ACHN (cell line): ENCODE measurements at places on chromosomes 5 and 9.

DNA sequence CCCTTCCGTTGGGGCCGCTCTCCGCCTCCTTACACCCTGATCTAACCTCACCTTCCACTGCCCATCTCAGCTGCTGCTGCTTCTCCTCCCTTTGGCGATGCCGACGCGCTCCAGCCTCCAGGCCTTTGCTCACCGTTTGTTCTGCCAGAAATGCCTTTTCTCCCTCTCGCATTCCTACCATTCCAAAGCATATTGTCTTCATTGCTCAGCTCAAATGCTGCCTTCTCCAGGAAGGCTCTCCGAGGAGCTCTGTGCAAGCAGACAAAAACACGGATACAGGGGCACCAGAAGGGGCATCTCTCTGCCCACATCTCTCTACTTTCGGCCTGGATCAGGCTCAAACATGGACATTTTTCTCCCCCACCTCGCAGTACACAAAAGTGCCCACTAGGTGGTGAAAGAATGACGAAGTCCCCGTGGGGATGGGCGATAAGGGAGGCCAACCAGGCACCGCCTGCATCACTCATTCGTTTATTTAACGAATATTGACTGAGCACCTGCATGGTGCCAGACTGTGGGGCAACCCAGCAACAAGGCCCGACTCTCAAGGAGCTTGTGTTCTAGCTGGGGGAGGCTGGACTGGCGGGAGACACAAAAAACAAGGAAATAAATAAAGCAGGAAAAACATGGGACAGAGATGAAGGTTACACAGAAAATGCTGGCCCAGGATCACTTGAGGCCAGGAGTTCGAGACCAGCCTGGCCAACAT is 7.3 kb upstream of the GRHPR start:
- DNase-seq, result peak; percentile 84

- DNase-seq, result no peak
These were observed 141.7 kb downstream of the ARSB start for GRCh38 chr5:78843436-78843835.

DNA sequence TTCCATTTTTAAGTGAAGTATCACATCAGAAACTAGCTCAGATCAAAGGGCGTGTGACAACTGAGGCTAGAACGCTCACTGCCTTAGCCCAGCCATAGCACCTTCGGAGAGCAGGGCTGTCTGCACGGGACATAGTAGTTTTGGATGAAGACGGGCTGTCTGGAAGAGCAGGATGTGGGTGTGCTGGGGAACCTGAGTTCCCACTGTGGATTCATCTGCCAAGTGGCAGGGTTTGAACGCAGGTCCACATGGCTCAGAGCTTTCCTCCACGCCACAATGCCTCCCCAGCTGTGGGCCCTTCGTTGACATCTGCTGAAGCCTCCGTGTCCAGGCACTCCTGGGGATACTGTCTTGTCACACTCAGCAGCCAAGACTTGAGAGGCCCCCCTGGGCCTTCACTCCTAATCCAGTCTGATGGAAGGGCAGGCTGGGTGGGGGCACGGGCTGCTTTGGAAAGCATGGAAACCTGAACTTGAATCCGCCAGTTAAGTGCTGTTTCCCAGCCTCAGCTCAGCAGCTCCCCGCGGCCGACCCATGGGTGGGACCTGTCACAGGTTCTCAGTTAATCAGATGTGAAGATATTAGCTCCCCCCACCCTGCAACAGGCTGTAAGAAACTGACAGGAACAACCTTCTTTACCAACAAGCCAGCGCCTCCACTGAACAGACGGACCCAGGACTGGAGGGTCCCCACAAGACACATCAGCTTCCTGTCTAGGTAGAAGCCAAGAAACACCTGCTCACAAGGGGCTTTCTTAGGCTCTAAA is 228.1 kb downstream of the FANCC start:
- no peak for DNase-seq

GRCh38 chr5:135650081-135650480 is 71.3 kb upstream of the CXCL14 start:
- no peak for DNase-seq

DNA sequence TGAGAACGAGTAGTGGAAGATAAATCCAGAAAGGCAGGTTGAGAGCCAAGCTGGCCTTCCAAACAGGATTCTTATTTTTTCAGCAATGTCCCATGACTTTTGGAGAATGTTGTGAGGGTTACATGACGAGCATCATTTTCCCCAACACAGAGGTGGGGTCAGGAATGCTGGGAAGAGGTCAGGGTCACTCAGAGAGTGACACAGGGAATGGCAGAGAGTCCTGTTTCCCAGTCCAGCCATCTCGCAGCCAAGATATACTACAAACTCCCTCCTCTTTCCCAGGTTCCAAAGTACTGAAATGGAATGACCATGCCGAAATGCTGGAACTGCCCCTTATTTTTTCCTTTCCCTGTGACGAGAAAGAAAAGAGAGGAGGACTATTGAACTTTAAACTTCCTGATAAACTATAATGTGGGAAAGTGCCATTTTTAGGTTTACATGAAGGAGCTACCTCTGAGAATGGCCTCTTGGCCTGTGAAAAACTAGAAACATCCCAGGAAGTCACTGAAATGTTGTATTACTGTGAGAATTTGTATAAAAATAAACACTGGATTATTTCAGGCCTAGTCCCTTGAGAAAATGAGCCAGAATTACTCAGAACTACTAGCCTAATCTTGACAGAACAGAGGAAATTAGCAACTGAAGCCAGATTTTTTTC is 420.4 kb downstream of the CETN3 start:
- no peak for DNase-seq

GRCh38 chr9:22124263-22125011 is 115.3 kb upstream of the CDKN2B start:
- no peak for DNase-seq

DNA sequence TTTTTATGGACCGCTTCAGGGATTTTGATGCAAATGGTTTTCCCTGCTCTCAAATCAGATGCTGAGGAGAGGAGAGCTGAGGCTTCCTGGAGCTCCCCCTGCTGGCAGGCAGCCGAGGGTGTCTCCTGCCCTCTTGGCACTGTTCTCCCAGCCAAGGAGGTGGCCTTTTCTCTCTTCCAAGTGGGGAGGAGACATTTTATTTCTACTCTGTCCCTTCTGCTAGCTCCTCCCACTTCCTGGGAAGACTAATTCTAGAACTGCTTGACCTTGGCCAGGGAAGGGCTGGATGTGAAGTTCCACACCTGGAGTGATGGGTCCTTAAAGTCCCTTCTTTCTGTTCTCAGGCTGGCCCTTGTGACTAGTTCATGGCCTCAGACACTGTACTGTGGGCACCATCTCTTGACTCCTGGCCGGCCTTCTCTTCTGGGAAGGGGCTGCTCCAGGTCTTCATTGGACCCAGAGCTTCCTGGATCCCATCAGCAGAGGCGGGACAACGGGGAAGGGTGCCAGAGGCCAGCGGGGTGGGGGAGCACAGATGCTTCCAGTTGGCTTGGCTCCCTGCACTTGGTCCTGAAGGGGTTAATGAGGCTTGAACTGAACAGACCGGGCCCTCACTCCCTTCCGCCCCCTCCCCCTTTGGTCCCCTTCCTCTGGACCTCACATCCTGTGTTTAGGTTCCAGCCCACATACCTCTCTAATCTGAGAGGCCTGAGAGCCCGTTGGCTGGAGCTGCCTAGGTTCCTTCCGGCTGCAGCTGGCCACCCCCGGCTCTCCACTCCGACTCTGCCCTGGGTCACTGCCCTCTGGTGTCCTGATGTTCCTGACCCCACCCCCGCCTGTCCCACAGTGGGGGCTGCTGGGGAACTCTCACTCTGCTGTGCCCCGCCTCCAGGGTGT is 32.1 kb downstream of the PTPA start:
- peak; percentile 80 for DNase-seq

DNA sequence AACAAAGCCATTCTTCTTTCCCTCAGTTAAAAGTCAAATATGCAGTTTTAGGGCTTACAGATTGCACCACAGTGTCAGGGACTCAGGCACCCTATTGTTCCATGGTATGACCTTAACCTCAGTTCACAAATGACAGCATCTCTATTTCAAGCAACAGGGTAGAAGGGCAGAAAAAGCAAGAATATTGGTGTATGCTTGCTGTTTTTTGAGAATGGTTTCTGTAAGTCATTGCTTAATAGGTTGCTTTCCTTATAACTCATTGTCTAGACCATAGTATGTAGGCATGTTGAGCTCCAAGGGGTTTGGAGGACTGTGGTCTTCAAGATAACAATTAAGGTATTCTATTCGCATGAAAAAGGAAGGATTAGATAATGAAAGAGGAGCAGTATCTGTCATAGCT is 183.5 kb upstream of the EDIL3 start:
- DNase-seq, result no peak

- DNase-seq, result no peak
These were observed 38.3 kb upstream of the DAB2IP start for GRCh38 chr9:121613009-121613752.

DNA sequence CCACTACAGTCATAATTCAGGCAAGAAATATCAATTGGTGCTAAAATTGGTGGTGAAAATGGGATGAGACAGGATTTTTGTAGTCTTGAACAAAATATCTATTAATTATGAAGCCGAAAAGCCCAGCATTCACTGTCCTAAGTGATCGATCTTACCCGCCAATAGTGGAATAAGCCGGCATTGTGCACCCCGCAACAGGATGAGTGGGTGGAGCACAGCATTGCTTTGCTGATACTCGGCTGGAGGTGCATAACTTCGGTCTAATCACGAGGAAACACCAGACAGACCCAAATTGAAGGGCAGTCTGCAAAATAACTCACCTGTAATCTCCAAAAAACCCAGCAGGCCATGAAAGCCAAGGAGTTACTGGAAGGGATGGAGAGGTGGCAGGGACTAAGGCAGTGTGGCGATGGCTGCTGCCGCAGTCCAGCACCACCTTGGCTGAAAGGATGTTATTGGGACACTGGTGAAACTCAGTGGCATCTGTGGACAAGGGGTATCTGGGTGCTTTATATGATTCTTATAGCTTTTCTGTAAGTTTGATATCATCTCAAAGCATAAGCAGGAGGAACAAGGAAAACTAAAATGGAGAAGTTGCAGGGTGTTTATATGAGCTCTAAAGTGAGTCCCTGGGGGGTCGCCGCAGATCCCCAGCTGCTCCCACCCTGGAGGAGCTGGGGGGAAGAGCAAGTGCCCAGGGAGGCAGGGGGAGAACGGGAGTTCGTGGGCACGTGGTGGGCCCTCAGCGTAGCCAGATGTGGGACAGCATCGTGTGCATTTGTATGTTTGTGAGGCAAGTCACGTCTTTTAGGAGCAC is 45.2 kb downstream of the AHRR start:
- no peak for DNase-seq

DNA sequence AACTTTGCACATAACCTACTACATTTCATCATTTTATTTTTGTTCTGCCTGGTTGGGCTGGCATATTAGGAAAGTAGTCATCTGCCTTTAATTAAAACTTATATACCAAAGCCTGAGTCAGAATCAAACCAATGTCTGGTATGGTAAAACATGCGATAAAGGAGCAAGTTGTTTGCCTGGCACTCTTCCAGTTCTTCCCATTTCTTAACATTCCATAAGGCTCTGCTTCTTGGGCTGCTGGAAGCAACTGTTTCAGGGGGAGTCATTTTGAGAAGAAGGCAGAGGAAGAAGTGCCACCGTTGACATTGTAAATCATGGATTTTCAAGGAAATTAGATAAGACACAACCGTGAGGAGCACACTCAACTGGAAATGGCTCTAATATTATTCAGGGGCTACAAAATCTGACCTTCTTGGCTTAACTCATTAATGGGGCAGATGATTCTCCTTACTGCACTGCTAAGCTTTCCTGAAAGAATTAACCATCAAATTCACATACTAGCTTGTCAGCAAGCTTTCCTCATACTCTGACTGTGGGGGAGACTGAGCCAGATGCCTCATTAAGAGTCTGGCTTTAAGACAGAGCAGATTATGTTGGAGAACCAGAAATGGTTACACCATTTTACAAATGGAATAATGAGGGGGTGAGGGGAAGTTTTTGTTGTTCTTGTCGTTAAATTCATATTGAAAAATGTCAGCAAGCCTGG is 391.0 kb downstream of the TMEM232 start:
- DNase-seq, result no peak

GRCh38 chr9:37248651-37249163 is 128.3 kb downstream of the ZCCHC7 start:
- no peak for DNase-seq

- no peak for DNase-seq
These were observed 214.6 kb upstream of the C9orf72 start for GRCh38 chr9:27787891-27788290.

- DNase-seq, result no peak
These were observed 181.3 kb upstream of the DMRT1 start for GRCh38 chr9:660227-660626.

GRCh38 chr9:2955575-2955974 is 111.7 kb upstream of the PUM3 start:
- no peak for DNase-seq

- DNase-seq, result no peak
These were observed 270.4 kb downstream of the EFNA5 start for GRCh38 chr5:107400328-107400727.

DNA sequence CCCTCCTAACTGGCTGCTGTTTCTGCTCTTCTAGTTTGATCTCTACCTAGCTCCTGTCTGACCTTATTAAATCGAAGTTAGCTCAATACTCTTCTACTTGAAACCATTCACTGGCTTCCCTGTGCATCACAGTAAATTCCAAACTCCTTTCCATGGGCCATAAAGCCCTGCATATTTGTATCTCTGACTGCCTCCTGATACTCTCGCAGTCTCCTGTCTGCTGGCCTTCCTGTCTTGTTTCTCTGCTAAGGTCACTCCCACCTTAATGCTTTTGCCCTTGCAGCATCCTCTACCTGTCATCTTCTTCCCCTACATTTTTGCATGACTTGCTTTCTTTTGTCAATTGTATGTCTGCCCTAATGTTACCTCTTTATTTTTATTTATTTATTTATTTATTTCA is 44.8 kb downstream of the SNCAIP start:
- DNase-seq, result no peak
